ENCODE measurements at places on chromosomes 12 and 14. TPM values are rescaled to one million over a fixed set of nuclear protein-coding genes. Genes with fewer than 3 reads are reported as not detected.

PDE3A gene
- 26.8 TPM for polyA plus RNA-seq

DENND5B gene
- 26.3 TPM for polyA plus RNA-seq

PPP4R4 gene
- polyA plus RNA-seq = 0.14 TPM

GRCh38 chr14:32078023-32078857 is 1.1 kb downstream of the ARHGAP5 start:
- DNase-seq = no peak

- DNase-seq = no peak
Observed at GRCh38 chr12:24952389-24952788, 3.5 kb upstream of the BCAT1 start.

DNA sequence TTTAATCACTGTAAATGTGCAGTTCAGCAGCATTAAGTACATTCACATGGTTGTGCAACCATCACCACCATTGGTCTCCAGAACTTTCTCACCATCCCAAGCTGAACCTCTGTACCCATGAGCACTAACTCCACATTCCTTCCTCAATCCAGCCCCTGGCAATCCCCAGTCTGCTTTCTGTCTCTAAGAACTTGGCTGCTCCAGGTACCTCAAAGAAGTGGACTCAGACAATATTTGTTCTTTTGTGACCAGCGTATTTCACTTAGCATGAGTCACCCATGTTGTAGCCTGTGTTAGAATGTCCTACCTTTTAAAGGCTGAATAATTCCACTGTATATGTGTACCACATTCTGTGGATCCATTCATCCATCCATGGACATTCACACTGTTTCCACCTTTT is 64.6 kb downstream of the SLC24A4 start:
- DNase-seq = no peak

GRCh38 chr12:68491204-68491960 is 119.3 kb upstream of the RAP1B start:
- DNase-seq = no peak

- no peak for DNase-seq
Observed at GRCh38 chr14:22897357-22897756, 14.3 kb downstream of the REM2 start.

GRCh38 chr14:75307700-75308379 is 29.2 kb downstream of the FOS start:
- DNase-seq = no peak

Data from left renal pelvis (tissue), 4 donors.